NCI-H1105 treated with DMSO at 0.1 percent for 48 hours (cell line): ENCODE measurements at places on chromosomes 7 and 10.

DNA sequence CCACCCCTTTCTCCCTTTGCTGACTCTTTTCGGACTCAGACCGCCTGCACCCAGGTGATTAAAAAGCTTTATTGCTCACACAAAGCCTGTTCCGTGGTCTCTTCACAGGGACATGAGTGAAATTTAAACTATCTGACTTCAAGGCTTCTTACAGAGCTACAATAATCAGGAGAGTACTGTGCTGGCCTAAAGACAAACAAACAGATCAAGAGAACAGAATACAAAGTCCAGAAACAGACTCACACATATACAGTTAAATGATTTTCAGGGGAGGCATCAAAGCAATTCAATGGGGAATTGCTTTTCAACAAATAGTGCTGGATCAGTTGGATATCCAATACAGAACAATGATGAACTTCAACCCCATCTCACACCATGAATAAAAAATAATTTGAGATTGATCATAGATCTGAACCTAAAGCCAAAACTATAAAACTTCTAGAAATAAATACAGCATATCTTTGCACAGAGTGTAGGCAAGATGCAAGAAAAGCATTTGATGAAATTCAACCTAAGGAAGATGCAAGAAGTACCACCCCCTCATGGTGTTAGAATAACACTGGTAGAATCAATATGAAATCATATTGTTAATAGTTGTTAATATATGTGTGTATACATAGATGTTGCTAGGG lies 96.5 kb downstream of the ZFAND4 start:
- no peak for DNase-seq

DNA sequence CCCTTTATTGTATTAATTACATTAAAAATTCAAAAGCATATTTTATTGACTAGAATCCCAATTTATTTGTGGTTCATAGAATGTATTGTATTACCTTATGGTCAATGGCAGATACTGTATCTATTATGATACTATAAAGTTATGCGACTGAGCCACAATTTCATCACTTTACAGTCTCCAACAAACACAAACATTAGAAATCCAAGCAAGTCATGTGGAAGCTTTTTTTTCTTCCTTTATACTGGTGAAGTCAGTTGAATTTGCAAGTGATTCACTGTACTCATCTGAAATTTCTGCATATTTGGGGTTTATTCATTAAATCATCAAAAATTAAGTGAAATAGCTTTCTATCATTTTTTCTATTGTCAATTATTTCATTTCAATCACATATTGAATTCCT lies 54.3 kb downstream of the BMPER start:
- no peak for DNase-seq

DNA sequence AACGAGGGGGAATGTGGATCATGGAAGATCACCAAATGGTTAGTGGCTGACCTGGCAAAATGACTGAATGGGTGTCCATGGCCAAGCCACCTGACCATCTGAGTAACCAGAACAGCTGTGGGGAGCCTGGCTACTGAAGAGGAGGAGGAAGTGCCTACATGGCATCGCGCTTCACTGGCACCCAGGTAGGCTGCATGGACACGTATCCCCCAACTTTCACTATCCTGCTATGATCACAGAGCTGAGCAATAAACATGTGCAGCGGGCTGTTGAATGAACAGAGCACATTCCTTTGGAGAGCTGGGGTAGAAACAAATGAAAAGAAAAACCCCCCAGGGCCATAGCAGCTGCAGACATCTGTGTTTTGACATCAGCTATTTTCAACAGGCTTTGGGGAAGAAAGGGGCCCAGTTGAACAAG lies 6.5 kb downstream of the AKR1B1 start:
- no peak for DNase-seq

- no peak for DNase-seq
Measured at GRCh38 chr10:70296406-70296899, 12.6 kb upstream of the NPFFR1 start.

DNA sequence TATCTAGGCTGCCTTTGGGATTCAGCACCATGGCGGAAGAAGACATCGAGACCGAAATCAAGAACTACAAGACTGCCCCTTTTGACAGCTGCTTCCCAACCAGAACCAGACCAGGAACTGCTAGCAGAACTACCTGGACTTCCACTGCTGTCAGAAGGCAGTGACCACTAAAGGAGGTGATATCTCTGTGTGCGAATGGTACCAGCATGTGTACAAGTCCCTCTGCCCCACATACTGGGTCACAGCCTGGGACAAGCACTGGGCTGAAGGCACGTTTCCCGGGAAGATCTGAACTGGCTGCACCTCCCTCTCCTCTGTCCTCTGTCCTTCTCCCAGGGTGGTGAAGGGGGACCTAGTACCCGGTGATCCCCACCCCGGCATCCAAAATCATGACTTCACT lies 25.6 kb upstream of the PDIA4 start:
- no peak for DNase-seq

- DNase-seq = no peak
Measured at GRCh38 chr10:24622781-24623301, 100.8 kb downstream of the ARHGAP21 start.

GRCh38 chr7:86908948-86909347 lies 150.5 kb downstream of the ELAPOR2 start:
- DNase-seq = no peak

DNA sequence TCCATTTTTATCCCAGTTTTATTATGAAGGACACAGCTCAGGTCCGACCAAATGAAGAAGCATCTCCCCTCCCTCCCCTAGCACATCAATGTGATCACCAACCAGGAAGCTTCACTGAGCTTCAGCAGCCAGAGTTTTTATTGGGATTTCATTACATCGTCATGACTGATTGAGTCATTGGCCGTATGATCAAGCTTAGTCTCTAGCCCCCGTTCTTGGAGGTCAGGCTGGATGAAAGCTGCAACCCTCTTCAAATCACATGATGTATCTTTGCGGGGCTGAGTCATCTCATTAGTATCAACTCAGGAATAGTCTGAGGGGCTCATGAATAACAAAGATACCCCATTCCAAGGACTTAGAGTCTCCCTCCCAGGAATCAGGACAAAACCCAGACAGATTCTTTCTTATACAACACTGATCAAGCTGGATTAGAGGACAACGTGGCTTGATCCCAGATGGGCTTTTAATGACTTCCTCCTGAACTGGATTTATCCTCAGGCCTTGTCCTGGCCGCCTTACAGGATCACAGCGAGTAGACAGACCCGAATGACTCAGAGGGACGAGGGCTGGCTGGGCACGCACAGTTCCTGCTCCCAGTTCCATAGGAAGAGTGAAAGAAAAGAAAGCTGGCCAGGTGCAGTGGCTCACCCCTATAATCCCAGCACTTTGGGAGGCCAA lies 14.5 kb downstream of the LIMK1 start:
- no peak for DNase-seq

- DNase-seq = no peak
Measured at GRCh38 chr10:131173484-131174210, 137.9 kb downstream of the TCERG1L start.
